HAP-1 (cell line): ENCODE measurements at places on chromosomes 5 and 9.

DNA sequence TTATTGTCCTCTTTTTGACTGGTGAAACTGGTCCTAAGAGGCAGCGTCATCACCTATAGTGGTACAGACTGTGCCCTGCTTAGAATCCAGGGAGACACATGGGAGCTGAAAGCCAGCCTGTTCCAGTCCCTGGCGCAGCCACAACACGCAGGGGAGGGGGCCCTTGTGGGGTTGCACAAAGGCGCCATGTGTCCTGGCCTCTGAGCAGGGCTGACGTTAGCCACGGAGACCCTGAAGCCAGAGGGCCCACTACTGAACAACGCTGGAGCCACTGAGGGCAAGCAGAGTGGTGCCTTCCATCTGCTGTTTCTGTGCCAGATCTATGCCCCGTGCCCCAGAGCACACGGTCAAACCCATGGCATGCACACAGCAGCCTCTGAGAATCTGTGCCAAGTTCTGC, 147.3 kb downstream of the ACTL7B start:
- DNase-seq = no peak

GRCh38 chr5:96476654-96477053, 43.6 kb upstream of the PCSK1 start:
- DNase-seq = no peak

DNA sequence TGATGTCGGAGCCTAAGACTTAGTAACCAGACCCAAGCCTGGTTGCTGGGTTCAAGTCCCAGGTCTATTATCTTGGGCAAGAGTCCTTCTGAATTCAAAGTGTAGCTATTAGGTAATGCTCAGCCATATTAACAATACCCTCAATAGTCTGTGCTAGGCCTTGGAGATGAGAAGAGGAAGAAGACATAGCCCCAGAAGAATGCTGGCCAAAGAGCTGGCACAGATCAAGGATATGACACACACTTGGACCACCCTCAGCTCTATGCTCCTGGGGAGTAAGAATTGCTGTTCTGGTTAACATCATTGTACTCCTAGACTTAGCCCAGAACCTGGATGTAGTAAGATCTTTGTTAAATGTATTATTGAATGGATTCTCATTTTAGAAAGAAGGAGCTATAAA, 426.7 kb downstream of the CDK5RAP2 start:
- no peak for DNase-seq

- no peak for DNase-seq
Observed at GRCh38 chr9:93965830-93966577, 10.8 kb upstream of the BARX1 start.
